ENCODE measurements at places on chromosomes 1 and 21.

DNA sequence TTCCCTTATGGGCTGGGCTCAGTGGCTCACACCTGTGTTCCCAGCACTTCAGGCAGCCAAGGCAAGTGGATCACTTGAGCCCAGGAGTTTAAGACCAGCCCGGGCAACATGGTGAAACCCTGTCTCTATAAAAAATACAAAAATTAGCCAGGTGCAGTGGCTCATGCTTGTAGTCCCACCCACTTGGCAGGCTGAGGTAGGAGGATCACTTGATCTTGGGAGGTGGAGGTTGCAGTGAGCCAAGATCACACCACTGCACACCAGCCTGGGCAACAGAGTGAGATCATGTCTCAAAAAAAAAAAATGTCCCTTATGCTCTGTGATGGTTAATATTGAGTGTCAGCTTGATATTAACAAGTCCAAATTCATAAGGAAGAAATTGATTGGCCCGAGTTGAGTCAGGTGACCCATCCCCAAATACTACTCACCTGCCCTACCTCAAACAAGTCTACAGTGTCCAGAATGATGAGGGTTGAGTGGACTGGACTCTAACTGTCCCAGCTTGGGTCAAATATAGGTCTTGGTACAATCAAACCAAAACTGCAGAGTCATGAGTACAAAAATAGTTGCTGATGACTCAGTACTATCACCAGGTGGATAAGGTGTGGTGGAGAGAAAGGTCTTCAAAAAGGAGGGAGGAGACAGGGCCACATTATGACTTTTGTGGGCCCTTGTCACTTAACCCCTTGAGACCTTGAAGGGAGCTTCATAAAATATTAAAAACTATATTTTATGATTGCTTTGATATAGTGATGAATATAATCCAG is 161.0 kb downstream of the ZNF326 start:
- no peak for DNase-seq

DNA sequence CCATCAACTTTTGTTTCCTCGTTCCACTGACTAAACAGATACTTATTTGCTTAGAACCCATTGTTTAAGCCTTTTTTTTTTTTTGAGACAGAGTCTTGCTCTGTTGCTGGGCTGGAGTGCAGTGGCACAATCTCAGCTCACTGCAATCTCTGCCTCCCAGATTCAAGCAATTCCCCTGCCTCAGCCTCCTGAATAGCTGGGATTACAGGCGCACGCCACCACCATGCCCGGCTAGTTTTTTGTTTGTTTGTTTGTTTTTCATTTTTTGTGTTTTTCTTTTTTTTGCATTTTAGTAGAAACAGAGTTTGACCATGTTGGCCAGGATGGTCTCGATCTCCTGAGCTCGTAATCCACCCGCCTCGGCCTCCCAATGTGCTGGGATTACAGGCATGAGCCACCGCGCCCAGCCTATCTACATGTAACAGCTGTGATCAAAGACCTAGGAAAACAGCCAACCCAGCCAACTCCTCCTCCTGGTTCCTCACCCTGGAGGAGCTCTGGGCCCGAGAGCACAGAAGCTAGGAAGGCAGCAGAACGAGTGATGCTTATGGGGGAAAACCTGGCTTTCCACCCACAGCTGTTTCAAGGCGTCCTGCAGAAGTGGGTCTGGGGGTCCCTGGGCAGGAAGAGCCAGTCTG is 32.9 kb downstream of the KCNN3 start:
- DNase-seq, result no peak

DNA sequence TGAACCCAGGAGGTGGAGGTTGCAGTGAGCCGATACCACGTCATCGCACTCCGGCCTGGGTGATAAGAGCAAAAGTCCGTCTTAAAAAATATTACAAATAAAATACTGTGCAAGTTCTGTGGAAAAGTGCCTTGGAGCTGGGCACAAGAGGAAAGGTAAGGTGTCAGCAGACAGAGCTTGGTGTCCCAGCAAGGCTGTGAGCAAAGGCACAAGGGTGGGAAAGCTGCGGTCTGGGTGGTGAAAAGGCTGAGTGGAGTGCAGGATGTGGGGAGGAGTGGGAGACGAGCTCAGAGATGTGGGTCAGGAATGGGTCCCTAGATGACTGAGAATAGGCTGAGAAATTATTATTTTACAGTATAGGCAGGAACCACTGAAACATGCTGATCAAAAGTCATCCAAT is 150.6 kb downstream of the RHOU start:
- no peak for DNase-seq

DNA sequence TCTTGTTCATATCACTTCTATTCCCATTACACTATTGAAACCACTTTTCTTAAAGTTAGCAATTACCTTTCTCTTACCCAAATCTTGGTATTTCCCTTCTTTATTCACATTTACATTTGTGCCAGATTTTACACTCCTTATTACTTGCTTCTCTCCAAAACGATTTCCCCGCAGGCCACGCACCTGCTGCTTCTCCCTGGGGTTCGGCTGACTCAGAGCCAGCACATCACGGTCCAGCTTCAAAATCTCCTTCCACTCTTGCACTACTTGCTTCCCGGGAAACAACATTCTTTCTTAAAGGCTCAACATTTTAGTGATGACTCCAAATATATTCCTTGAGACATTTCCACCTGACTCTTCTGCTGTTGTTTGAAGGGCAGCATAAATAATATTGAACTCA is 20.7 kb downstream of the LHX9 start:
- no peak for DNase-seq

GRCh38 chr1:46812065-46812963 is 13.5 kb downstream of the CYP4B1 start:
- no peak for DNase-seq

GRCh38 chr1:26300578-26301275 is 5.7 kb downstream of the UBXN11 start:
- no peak for DNase-seq

- DNase-seq, result no peak
Observed at GRCh38 chr1:79760531-79760930, 754.0 kb upstream of the ADGRL4 start.

- no peak for DNase-seq
Observed at GRCh38 chr1:219988387-219988786, 57.9 kb downstream of the EPRS1 start.

- no peak for DNase-seq
Observed at GRCh38 chr1:117599286-117600221, 6.3 kb upstream of the TENT5C start.

- no peak for DNase-seq
Observed at GRCh38 chr1:25609921-25610320, 6.7 kb upstream of the MAN1C1 start.

DNA sequence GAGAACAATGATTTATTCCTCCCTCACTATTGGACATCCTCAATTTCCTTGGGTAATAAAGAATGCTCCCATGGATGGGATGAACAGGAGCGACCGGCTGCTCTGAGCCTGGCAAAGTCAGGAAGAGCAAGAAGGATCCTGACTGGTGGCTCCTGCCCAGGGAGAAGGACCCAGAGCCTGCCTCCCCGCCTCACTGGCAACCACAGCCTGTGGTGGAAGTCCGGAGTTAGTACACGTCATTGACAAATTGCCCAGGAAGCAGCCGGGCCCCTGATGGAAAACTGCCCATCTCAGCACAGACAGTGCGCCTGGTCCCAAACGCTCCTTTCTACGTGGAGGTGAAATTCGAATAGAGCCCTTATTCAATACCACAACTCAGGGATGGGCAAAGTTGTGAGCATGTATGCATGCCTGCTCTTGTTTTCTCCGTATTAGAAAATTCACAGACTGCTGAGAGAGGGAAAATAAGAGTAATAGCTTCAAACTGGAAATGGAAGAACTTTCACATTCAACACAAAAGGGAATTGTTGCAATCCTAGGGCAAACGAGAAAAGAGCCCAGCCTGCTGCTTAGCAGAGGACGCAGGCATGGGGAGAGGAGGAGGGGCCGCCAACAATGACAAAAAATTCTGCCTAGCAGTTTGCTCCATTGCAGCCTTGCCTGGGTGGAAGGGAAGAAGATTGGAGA is 397.1 kb upstream of the VAMP3 start:
- DNase-seq, result peak; percentile 33

GRCh38 chr21:32103361-32103760 is 175.5 kb downstream of the MIS18A start:
- no peak for DNase-seq

- DNase-seq, result no peak
Observed at GRCh38 chr1:2289607-2290006, 61.5 kb downstream of the SKI start.

- no peak for DNase-seq
Observed at GRCh38 chr1:154318386-154318785, 2.5 kb upstream of the AQP10 start.

DNA sequence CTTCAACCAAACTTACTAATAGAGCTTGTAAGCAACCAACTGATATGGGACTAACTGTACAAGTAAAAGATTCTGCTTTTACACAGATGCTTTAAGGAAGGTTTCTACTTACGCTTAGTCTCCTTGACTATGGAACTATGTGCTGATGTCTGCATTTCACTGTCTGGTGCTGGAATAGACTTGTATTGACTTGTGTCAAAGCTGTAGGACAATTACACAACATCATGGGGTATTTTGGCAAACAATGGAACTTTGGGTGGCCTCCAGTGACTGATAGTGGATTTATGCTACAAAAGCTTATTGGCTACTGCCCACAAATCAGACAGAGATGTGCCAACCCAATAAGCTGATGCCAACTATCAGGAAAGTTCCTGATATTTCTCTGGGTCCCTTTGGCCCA is 10.6 kb downstream of the CBR1 start:
- no peak for DNase-seq

- no peak for DNase-seq
Observed at GRCh38 chr1:206468571-206468970, 1.7 kb upstream of the IKBKE start.

GRCh38 chr1:118339400-118340124 is 154.5 kb upstream of the SPAG17 start:
- DNase-seq, result no peak

GRCh38 chr1:233163696-233164095 is 131.8 kb downstream of the PCNX2 start:
- DNase-seq, result no peak

- no peak for DNase-seq
Observed at GRCh38 chr1:37888022-37888700, 28.8 kb upstream of the MTF1 start.

DNA sequence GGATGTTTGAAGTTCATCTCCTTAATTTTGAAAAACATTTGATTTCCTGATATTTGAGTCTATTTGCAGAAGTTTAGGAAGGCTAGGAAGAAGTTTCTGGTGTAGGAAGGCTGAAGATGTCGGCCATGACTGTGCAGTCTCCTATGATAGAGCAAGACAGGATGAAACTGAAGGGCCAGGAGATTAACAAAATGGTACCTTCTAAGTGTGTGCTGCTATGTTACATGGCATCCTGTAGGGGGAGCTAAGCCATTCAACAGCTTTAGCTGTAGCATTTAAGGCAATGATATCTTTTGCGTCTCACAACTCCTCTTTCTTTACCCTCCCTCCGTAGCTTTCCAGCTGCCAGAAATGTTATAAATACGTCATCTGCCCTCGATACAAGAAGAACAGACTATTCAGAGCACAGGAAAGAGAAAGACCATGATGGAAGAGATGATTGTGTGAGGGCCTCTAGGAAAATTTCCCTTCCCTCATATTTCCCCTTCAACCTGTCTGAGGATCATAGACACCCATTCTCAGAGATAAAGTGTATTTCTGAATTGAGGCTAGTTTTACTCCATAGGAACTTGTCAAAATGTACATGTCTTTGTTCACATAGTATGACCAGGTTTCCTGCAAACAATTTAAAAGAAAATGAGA is 61.1 kb downstream of the XCL1 start:
- no peak for DNase-seq

GRCh38 chr1:24862775-24863483 is 67.1 kb downstream of the RUNX3 start:
- no peak for DNase-seq

DNA sequence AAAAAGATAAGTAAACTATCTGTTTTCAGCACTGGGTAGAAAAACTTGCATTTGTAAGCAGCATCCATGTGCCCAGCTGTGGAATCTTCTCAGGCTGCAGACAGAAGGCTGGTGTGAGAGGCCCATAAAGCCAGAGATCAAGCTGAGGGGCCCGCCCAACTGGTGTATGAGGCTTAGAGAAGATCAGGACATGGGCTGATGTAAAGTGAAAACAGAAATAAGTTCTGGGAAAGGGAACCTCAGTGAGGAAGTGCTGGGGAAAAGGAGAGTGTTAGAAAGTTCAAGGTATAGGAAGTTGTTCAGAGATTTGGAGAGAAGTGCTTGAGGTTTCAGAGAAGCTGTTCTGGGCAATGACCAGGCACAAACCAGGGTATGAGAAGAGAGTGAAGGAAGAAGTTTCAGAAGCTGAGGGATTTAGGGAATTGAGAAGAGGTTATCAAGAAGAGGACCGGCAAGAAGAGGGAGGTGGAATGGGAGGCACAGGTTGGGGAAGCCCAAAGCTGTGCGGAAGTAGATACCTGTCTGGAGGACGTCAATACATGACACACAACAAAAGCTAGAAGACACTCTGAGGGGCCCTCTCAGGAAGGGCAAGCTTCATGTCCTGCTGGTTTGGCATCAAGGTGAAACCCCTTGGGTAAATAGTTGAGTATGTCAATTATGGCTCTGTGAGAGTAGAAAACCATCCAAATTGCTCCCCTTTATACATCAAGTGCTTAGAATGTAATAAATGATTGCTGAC is 2.7 kb upstream of the CD5L start:
- peak; percentile 51 for DNase-seq

GRCh38 chr1:117747605-117748004 is 141.8 kb downstream of the TENT5C start:
- DNase-seq, result no peak

- DNase-seq, result no peak
Observed at GRCh38 chr1:24506691-24507381, 4.2 kb downstream of the RCAN3 start.

GRCh38 chr1:240352769-240353168 is 259.2 kb downstream of the GREM2 start:
- DNase-seq, result no peak

DNA sequence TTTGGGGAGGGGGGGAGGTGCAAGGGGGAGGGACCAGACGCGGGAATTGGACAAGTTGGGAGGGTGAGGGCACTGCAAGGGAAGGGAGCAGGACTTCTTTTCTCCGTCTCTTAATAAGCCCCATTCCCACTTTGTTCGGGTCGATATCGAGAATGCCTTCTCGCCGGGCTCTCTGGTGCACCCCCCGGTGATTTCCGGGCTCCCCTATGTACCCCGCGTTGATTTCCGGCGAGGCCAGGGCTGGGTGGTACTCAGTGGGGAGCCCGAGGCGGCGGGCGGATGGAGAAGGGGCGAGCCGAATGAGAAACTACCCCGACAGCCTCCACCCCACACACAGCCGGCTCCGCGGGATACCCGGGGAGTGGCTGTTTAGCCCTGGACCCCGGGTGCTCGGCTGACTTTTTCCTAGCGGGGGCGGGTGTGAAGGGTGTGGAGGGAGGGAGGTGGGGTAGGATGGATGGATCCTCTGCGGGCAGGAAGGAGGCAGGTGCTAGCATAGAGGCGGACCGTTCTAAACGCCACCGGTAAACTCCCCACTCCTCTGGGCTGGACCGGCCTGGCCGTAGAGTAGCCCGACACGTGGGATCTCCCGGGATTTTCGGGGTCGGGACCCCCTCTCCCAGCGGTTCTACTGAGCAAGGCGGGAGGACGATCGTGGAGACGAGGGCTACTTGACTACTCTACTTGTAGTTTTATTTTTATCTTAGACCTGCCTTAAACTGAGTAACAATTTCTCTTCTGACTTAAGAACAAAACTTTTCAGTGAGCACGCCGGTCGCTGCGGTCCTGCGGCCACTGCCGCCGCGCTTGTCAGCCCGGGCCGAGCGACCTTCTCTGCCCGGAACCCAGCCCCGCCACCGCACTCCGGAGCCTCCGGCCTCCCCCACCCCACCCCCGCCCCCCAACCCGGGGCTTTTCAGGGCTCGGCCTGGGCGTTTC is 1.0 kb downstream of the RNF220 start:
- no peak for DNase-seq

Data from aorta (tissue), 5 donors.